Left renal cortex interstitium (tissue), 4 donors: ENCODE measurements at places on chromosomes 3 and 15.

GRCh38 chr3:133377396-133377795 lies 22.5 kb upstream of the BFSP2 start:
- no peak for DNase-seq

DNA sequence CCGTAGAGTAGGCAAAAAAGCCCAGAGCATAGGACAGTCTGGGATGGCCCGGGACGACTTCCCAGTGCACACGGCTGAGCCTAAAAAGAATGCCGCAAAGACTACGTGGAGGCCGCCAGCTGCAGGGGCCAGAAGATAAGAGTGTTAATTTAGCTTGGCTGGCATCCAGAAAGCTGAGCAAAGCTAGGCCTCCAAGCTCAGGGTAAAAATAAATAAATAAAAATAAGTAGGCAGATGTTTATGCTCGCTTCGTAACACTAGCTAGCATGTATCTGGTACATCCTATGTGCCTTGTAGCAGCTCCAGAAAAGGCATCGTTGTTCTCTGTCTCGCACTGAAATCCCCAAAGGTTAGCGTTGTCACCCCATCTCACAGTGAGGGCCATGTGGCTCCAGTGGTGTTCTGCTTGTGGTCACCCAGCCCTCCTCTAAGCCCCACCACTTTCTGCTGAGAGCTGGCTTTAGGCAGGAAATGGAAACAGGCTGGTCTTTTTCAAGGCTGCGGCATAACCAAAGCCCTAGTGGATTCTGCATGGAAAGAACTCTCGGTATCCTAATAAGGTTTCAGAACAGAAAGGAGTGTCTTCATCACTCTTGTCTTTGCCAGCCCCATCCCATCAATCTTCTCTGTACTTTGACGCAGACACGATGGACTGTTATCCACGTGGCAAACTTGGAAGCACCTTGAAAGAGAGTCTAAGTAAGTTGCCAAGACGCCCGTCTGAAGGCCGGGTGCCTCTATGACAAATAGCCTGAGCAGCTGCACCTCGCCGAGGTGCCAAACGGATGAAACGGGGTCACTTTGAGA lies 58.1 kb upstream of the MEF2A start:
- peak; percentile 30 for DNase-seq

- no peak for DNase-seq
Measured at GRCh38 chr3:119324899-119325298, 30.7 kb downstream of the ARHGAP31 start.

GRCh38 chr15:57500979-57501576 lies 90.6 kb upstream of the MYZAP start:
- DNase-seq: no peak

GRCh38 chr3:177237206-177237605 lies 39.9 kb upstream of the TBL1XR1 start:
- no peak for DNase-seq

DNA sequence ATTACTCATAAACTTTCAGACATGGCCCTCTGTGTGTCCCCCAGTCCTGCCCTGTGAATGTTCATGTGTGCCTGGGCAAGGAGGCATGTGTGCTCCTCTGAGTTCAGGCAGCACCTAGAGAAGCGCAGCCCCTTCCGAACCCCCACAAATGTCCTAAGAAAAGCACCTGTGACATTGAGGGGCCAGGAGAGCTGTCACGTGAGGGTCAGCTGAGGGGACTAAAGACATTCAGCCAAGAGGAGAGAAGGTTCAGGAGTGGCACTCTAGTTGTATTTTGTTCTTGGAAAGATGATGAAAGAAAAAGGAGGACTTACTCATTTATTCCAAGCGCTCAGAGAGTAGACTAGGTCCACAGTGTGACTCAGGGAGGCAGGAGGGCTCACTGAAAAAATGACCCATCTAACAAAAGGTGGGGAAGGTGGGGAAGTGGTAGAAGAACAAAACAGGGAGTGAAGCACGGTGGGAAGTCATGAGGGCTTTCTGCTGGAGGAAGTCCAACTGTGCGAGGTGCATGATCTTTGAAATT lies 28.1 kb upstream of the ELP6 start:
- no peak for DNase-seq

GRCh38 chr3:16871915-16872842 lies 12.6 kb upstream of the PLCL2 start:
- DNase-seq: no peak

- DNase-seq: no peak
Measured at GRCh38 chr3:120894316-120895057, 13.5 kb upstream of the STXBP5L start.

GRCh38 chr15:77656294-77656693 lies 23.6 kb upstream of the LINGO1 start:
- DNase-seq: no peak

- DNase-seq: no peak
Measured at GRCh38 chr15:88636050-88636449, 2.8 kb upstream of the ISG20 start.

GRCh38 chr3:78035131-78035641 lies 995.3 kb downstream of the ROBO2 start:
- DNase-seq: no peak

DNA sequence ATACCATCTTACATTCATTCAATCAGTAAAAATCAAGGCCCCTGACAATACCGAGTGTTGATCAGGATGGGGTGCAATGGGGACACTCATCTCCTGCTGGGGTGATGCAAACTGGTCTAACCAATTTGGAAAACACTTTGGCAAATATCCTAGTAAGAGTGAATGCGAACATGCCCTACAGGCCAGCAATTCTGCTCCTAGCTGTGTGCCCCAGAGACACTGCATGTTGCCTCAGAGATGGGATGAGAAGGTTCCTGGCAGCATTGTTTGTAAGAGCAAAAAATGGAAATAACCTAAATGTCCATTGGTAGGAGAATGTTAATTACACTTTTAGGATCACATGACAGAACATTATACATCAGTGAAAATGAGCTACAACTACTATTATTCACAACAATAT lies 4.7 kb downstream of the LINGO1 start:
- DNase-seq: no peak

DNA sequence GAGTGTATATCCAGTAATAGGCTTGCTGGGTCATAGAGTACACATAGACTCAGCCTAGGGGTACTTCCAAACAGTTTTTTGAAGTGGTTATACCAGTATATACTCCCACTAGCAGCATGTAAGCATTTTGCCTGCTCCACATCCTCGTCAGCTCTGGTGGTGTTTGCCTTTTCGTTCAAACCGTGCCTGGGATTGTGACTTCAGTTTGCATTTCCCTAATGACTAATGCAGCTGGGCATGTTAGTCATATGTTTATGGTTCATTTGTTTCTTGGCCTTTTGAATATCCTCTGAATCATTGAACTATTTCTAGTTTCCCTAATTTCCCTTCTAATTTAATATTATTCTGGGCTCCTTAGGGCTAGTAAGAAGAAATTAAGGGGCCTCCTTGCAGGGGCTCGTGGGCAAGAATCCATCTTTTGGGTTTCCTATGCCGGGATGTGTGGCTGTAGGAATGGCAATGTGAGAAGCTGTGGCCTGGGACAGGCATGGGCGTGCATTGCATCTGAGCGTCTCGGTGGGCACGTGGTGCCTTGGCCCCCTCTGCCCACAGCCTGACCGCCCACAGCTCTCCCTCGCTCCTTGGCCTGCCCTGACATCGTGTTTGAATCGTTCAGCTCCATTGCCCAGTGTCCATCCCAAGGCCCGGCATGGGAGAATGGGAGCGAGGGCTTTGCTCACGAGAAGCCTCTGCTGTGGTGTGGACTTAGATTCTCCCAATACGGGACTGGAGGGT lies 26.4 kb downstream of the FAH start:
- DNase-seq: no peak

DNA sequence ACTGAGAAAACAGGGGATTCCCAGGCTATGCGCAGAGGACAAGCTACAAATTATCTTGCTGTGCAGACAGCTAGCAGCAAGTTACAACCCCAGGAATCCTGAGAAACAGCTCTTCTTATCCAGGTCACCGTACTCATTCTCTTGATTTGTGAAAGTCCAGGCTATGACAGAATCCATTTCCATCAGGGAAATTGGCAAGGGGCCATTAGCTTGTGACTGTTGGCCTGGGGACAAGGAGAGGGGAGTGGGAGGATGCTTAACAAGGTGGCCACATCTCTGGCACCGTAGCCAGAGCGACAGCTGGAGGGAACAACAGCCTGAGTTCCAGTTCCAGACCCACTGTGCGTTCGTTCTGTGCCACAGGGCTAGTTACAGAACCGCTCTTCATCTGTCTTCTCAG lies 44.9 kb upstream of the PLXNA1 start:
- DNase-seq: no peak

DNA sequence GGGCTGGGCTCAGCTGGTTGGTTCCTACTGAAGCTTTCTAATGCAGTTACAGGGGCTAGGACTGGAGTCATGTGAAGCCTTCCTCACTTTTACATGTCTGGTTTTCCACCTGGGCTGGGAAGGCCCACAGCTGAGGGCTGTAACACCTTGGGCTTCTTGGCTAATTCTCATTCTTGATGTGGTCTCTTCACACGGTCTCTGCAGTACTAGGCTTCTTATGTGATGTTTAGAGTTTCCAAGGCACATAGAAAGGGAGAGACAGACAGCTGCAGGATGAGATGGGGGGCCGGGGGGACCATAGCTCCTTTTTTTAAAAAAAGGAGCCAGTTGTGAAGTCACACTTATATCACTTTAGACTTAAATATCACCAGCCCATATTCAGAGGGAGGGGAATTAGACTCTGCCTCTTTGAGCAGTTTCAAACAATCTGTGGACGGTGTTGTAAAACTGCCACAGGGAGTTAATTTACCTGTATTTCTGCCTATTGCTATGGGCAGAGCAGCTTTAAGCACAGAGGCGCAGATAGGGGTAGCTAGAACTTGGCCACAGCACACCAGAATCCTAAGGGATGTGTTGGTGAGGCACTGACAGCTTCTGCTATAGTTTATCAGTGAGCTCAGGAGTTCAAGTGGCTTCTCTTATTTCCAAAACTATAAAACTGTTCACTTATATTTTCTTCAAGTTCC lies 46.7 kb downstream of the NKIRAS1 start:
- peak; percentile 32 for DNase-seq
